Hematopoietic multipotent progenitor cell treated with erythropoietin and hydrocortisone succinate and interleukin-3 and kit ligand, for 15 days (in vitro differentiated cells): ENCODE measurements at places on chromosomes 16 and 17.

DNA sequence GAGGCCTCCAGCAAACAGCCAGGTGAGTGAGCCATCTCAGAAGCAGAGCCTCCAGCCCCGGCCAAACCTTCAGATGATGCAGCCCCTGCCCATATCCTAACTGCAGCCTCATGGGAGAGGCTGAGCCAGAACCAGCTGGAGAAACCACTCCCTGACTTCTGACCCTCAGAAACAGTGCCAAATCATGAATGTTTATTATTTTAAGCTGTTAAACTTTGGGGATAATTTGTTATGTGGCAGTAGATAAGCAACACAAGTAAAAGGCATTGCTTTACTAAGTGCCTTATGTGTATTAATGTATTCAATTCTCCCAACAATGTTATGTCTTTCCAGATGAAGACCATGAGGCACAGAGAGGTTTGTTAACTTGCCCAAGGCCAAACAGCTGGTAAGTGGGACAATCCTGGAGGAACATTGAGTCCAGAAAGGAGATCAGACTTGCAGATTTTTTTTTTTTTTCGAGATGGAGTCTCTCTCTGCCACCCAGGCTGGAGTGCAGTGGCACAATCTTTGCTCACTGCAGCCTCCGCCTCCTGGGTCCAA, 59.6 kb downstream of the SOCS1 start:
- no peak for DNase-seq

- no peak for DNase-seq
Measured at GRCh38 chr17:19302791-19303331, 59.7 kb downstream of the B9D1 start.

DNA sequence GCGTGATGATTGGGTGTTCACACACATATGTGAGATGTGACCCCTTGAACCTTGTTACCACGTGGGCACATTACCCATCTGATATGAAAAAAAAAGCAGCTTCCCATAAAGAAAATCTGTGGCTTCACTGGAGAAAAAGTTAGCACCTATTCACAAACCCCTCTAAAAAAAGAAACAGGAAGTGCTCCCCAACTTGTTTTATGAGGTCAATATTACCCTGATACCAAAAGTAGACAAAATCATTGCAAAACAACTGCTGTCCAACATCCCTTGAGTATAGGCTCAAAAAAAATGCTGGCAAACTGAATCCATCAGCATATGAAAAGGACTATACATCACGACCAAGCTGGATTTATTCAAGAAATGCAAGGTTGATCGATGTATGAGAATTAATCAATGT, 99.7 kb upstream of the RBL2 start:
- no peak for DNase-seq

DNA sequence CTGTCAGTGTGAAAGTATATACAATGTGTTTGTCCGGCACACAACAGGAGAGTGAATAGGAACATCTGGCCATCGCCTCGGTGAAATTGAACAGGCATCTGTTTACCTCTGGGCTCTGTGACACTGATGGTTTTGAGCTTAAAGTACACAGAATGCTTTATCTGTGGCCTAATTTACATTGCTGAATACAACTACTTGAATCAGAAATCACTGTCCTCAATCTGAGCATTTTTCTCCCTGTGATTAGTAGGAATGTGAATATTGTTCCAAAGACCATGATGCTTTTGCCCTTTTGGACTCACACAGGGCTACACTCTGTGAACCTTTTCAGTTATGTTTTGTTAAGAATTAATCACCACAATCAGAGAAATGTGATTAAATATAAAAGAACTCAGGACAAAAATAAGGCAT, 323.0 kb upstream of the TBX2 start:
- DNase-seq = no peak

DNA sequence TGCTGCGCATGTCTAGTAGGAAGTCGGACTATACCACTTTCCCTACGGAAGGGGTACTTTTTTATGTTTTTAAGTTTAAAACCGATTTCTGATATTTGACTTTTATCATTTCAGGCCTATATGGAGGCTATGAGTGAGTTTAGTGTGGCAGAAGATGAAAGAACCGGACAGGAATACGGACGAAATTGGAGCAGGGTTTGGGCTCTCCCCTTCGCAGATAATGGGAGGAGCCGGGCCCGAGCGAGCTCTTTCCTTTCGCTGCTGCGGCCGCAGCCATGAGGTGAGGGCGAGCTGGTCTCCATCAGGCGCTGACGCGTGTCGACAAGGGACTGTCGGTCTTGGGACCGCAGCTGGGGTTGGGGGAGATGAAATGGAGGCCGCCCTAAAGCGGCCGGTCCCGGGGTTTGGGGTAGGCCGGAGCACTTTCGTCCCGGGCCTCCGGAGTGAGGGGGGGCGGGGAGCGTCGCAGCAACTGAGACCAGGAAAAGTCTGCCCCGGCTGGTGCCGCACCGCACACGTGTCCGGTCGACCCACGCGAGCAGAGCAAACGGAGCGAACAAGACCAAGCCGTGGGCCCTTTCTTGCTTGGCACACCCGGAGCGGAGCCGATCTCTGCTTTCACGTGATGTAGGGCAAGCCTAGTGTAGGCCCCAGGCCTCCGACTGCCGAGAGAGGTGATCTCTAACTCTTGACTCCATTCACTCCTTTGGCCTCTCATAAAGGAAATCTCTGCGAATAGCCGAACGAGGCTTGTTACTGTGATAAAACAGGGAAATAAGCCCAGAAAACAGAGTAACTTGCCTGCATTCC, at the start of gene RPL19:
TSS of gene RPL19 (plus strand) at position 214 of the 810 bp plus-strand sequence. CDS start at position 276, 62 bp downstream.
- no peak for DNase-seq

DNA sequence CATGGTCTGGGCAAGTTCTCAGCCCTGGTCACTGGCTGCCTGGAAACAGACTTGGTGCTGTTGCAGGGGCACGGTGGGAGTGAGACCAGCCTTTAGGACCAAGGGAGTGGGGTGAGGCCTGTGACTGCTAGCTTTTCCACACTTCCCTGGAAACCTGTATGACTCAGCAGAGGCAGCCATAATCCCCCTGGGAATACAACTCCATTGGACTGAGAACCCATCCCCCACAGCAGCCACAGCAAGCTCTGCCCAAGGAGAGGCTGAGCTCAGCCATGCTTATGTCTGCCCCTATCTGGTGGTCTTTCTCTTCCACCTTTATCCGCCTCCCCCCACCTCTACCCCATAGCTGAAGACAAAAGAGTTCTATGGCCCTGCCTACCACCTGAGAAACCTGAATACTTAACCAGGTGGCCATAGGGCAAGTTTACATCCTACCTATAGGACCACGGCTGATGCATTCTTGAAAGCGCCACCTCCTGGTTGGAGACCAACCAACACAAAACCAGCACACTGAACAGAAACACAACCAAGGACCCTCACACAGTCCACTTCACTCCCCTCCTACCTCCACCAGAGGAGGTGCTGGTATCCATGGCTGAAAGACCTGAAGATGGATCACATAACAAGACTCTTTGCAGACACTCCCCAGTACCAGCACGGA, 816.2 kb upstream of the SOX9 start:
- DNase-seq = no peak

DNA sequence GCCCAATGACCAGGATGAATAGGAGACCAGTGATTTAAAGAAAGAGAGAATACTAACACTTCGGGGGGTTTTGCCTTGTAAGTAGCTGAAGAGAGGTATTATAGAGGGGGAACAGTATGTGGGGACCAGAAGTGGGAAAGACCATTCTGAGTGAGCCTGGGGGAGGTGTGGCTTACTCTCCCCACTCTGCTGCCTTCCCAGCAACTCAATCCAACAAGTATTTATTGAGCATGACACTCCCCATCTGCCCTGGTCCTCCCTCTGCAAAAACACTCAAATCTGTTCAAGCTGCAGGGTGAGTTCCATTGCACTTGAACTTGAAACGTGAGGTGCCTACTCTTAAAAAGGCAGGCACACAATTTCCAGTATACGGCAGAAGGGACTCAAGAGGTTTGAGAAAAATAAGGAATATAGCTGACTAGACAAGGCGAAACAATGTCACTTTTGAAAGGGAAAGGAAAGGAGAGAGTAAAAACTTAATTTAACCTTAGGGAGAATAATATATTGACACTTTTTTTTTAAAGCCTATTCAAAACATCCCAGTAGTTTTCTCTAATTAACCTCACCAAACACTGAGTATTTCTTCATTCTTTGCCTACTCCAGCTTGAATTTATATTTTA, 8.2 kb downstream of the FAM117A start:
- DNase-seq = no peak

DNA sequence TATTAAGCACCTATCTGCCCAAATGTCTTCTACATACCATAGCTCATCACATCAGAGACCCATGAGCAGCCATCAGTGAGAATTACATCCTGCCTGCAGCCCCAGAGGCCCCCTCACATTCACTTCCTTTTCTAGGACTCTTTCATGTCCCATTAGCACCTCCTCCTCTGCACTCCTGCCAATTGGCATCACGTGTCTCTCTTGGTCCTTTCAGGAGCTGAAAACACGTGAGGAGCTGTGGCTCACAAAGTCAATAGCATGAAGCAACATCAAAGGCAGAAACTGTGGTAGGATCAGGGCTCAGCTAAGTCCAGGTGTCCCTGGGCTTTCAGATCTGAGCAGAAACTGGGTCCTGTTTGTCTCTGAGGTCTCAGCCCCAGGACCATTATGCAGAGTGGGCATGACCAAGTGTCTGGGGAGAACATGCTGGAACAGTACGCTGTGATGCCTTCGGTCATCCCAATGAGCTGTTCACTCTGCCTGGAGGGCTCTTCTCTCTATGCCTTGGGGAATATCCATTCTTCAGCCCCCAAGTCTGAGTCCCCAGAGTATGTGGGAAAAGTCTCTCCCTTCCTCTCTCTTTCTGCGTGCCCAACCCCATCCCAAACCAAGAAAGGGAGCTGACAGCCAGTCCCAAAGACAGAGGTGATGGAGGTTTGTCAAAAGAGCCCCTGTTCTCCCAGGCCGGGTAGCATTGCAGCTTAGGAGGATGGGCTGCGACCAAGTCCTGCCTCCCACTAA, 457.0 kb upstream of the CDH5 start:
- no peak for DNase-seq

- DNase-seq = no peak
Measured at GRCh38 chr16:82761858-82762257, 135.1 kb downstream of the CDH13 start.

DNA sequence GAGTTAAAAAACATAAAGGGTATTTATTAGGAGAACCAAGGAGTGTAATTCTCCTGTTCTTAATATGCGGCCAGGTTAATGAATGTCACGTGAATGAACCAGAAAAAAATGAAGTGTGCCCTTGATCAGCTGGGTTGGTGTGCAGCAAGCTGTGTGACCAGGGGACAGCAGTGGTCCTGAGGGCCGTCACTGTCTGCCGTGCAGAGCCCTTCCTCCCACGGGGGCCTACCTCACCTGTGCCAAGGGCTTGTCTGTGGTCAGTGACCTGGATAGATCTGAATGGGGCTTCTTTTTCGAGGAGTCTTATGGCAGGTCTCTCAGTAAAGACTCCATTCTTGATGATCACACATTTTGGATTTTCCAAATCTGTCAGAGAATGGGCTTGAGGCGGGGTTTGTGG, 17.7 kb upstream of the STH start:
- no peak for DNase-seq

DNA sequence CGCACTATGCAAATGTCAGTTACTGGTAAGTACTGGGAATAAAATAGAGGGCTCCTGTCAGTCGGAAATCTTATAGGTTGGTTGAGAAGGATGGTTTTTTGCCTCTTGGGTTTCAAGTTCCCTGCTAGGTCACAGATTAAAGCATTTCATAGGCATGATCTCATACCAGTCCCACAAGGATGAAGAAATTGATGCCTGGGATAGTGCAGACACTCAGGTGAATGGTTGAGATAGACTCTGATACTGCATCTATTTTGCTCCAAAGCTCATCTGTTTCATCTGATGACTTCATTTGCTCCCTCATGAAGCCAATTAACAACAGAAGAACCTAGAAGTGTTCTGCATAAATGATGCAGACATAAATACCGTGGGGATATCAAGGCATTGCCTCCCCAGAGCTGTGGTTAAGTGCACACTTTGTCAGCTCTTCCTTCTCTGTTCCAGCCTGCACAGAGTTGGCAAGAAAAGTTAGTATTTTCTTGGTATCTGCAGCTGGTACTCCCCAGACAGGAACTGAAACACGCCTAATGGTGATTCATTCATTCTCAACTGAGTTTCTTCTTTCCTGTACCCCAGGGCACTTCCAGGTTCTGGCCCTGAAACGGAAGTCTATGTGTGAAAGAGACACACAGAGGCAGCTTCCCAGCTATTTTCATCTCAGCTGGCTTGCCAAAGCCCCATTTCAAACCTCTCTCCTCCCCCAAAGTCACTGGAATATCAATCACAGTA, 418.3 kb upstream of the SALL1 start:
- no peak for DNase-seq

DNA sequence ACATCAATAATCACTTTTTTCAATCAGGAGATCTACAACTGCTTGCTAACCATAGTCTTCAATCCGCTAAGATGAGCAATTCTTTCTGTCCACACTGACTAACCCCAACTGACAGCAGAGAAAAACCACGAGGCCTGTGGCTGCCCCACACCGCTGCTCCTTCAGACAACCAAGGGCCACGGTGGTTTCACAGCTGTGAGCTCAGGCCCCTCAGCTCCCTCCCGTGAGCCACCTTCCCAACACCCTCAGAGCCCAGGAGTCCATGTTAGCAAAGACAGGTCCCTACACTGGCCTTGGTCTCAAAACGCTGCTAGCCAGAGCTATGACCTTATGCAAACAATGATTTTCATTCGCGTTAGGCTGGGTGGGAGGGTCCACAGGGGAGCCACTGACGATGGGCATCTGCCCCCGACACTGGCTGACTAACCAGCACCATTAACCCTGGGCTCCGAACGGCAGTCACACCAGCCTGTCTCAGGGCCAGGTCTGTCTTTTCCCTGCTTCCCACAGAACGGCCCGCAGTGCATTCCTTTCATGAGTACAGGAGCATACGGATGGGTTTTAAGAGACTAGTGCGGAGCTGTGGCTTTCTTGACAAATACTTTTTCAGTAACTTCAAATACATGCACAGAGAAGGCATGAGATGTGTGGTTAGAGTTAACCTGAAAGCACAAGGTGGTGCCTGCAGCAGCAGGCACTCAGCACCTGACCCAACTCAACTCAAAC, 67.3 kb downstream of the ANKRD11 start:
- DNase-seq = no peak

- DNase-seq = peak; percentile 86
Measured at GRCh38 chr16:84754353-84754856, 54.6 kb downstream of the USP10 start.

DNA sequence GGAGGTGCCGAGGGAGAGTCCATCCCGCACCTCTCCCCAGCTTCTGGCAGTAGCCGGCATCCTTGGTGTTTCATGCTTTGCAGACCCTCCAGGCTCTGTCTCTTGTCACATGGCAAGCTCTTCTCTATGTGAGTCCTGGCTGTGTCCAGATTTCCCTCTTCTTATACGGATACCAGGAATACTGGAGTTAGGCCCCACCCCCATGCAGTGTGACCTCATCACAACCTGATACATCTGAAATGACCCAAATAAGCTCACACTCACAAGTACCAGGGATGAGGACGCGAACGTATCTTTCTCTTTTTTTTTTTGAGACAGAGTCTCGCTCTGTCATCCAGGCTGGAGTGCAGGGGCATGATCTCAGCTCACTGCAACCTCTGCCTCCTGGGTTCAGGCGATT, 23.3 kb downstream of the TRAP1 start:
- DNase-seq = no peak

GRCh38 chr16:78050734-78051400, 28.5 kb downstream of the CLEC3A start:
- DNase-seq = no peak

GRCh38 chr17:45405250-45406086, 27.2 kb downstream of the ARHGAP27 start:
- DNase-seq = no peak
